ENCODE measurements at places on chromosomes 5 and 9. TPM values are rescaled to one million over a fixed set of nuclear protein-coding genes. Genes with fewer than 3 reads are reported as not detected.

Gene FAM78A
- 2.0 TPM for total RNA-seq

Gene PRELID2
- 21.2 TPM for total RNA-seq

Gene PCSK1
- total RNA-seq: 2.0 TPM

Gene SAPCD2
- total RNA-seq: 15.1 TPM

Gene KCNIP1
- total RNA-seq: 18.2 TPM

Gene GHR
- 6.6 TPM for total RNA-seq

Gene SPINK6
- total RNA-seq: not detected

Gene FOXD4L6
- not detected for total RNA-seq

Gene CDH12
- total RNA-seq: 2.8 TPM

Gene CMYA5
- 1.1 TPM for total RNA-seq

Gene FBXW11
- total RNA-seq: 61.2 TPM

Gene EQTN
- total RNA-seq: 1.1 TPM

Gene CCDC69
- total RNA-seq: 4.6 TPM

Gene OR1J2
- total RNA-seq: not detected

Gene HAVCR1
- total RNA-seq: 1.2 TPM

Gene ANKRD31
- total RNA-seq: 0.55 TPM

Gene GABRA6
- total RNA-seq: not detected

Gene CFAP157
- total RNA-seq: 1.3 TPM

Gene TMEM252
- total RNA-seq: not detected

Gene FOCAD
- total RNA-seq: 65.6 TPM

Gene BTNL3
- total RNA-seq: not detected

Gene CCT5
- 241 TPM for total RNA-seq

Gene C9orf153
- total RNA-seq: 0.69 TPM

Gene MFAP3
- total RNA-seq: 42.5 TPM

Gene ECSCR
- not detected for total RNA-seq
